ENCODE measurements at places on chromosomes 7 and 10.

GRCh38 chr7:110065121-110065520, 1025.8 kb upstream of the LRRN3 start:
- no peak for DNase-seq

GRCh38 chr10:98446151-98446660, 529 bp downstream of the HPS1 start:
- DNase-seq: peak; percentile 30

DNA sequence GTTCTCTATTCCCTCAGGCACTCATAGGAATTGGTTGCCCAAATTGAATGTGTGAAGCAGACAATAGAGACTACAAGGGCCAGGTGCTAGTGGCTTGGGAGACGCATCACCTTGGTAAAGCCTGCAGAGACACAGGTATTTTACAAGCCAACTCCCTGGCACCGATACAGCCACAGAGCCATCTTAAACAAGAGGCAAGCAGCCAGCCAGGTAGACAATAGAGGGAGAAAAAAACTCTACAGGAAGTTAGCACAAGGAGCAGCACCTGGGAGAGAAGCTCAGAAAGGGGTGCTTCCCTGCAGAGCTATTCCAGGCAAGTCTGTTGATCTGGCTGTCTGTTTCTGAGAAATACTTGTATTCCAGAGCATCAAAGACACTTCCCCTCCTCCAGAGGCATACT, 43.0 kb upstream of the CDK1 start:
- DNase-seq: no peak

DNA sequence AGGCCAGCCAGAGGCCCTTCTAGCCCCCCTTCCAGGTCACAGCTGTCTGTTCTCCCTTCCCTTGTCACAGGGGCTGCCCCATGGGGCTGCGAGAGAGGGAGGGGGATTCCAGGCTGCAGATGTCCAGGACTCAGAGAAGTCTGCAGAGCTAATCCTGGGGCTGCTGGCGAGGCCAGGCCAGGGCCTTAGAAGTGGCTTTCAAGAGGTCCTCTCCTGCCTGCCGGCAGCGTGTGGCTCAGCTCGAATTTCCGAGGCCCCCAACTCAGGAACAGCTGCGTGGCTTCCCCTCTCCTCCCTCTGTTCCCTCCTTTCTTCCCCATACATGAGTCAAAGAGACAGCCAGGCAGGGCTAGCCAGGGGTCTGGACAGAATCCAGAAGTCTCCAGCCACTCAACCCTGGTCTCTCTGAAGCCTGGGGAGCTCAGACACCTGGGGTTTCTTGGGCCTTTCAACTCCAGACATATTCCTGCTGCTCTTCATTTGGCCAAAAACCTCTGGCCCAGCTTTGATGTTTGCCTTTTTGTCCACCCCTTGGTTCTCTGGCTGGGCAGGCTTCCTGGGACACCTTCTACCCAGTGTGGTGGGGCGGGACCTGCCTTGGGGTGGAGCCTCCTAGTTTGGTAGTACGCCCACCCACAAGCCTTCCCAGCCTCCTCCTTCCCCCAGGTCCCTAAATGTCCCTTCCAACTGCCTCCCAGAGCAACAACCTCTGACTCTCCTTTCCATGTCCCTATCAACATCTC, 21.8 kb upstream of the EIF5AL1 start:
- DNase-seq: no peak

- DNase-seq: no peak
Observed at GRCh38 chr10:64033711-64034110, 512.5 kb downstream of the REEP3 start.

DNA sequence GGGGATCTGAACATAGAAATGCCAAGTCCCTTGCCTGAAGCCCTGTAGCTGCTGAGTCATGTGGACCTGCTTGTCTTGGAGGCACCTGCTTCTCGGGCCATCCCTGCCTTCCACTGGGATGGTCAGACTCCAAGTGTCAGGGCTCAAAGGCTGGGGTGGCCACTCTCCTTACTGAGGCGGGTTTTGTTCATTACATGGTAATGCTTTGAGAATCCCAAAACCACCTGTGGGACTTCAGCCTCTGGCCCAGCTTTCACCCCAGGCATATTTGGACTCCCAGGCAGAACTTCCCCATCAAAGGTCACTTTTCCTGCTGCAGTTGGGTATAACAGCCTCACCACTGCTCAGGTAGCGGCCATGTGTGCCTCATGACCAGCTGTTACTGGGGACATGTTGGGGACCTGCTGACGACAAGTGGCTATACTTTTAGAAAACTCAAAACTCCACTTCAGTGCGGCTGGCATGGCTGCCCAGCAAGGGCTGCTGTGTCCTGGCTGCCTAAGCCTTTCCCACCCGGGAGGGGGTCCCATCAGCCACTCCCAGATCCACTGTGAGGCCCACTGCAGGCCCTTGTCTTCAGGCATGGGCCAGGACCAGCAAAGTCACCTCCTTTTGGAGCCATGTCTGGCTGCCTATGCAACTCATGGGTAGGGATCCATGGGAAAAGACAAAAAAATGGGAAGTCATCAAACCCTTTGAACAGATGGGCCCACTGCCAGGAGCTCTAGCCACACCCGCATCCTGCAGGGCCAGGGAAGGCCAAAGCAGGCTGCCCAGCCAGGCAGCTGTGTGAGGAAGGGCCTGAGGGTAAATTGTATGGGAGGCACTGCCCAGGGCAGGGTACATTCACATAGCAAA, 96.7 kb downstream of the ARHGAP22 start:
- no peak for DNase-seq

DNA sequence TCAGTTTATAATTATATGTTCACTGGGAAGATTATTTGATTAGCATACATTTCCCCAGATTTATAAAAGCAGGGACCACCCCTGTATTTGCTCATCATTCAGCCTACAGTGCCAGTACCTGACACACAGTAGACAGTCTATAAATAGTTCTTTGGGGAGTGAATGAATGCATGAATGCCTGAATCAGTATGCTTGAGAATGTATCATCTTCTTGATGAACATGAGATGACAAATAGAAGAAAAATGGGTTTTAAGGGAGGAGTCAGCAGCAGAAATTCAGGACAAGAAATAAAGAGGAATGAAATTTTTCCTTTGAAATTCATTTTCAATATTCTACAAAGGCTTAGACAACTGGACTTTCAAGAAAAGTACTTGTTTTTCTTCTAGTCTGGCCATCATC, 295.8 kb upstream of the LRRTM3 start:
- no peak for DNase-seq

- DNase-seq: no peak
Observed at GRCh38 chr10:120824881-120825309, 26.3 kb upstream of the WDR11 start.
